Prostate gland (tissue), 2 donors: ENCODE measurements at places on chromosomes 7 and 10. TPM values are rescaled to one million over a fixed set of nuclear protein-coding genes. Genes with fewer than 3 reads are reported as not detected.

CPXM2 gene
- 27.4 TPM for total RNA-seq

SEMA3C gene
- total RNA-seq = 66.4 TPM

DMTF1 gene
- 100 TPM for total RNA-seq

GTPBP10 gene
- 16.2 TPM for total RNA-seq

WNT8B gene
- 0.40 TPM for total RNA-seq

RASA4B gene
- total RNA-seq = 2.0 TPM

RGR gene
- not detected for total RNA-seq

PRTFDC1 gene
- 2.0 TPM for total RNA-seq

- no peak for DNase-seq
- no peak overlapping the region for H3K27ac ChIP-seq
- no peaks in the 10 kb centered on the region for H3K4me1 ChIP-seq
- H3K4me3 ChIP-seq = no peak overlapping the region
- no peaks in the 10 kb centered on the region for H3K36me3 ChIP-seq
These were observed 182.9 kb downstream of the XPNPEP1 start for GRCh38 chr10:109740436-109740835.

DNA sequence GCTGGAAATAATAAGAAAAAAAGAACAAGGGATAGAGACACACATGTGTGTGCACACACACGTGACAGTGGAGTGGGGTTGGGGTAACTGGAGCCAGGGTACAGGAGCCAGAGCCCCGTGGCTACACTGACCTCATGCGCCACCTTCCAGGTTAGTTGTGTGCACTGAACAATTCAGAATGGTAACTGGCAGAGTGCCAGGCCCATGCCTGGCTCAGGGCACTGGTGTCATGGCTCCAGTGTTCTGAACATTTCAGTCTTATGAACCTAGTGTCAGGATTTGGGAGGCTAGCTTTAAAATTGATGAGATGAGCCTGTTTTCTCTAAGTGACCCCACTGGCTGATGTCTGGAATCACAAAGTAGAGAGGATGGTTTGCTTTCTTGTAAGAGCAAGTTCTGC is 269.6 kb downstream of the SORCS3 start:
- H3K36me3 ChIP-seq = no peaks in the 10 kb centered on the region
- no peak for DNase-seq
- no peaks in the 10 kb centered on the region for H3K27me3 ChIP-seq
- no peak overlapping the region for H3K27ac ChIP-seq
- no peak overlapping the region for H3K4me3 ChIP-seq

DNA sequence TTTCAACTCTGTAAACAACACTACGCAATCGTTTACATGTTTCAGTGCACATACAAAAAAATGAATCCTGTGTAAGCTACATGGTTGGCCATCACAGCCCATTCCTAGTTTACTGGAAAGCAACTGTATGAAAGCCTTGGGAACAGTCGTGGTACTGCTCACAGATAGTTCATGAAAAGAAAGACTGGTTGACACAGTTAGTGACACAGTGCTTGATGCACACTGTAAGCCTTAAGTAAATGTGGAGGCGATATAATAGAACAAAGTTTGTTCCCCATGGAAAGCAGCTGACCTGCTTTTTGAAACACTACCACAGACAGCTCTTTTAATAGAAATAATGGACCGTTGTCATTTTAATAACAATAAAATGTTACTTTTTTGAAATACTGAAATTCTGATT is 5.1 kb downstream of the CACNA2D1 start:
- no peaks in the 10 kb centered on the region for H3K4me1 ChIP-seq
- H3K27ac ChIP-seq = no peak overlapping the region
- H3K27me3 ChIP-seq = no peaks in the 10 kb centered on the region

DNA sequence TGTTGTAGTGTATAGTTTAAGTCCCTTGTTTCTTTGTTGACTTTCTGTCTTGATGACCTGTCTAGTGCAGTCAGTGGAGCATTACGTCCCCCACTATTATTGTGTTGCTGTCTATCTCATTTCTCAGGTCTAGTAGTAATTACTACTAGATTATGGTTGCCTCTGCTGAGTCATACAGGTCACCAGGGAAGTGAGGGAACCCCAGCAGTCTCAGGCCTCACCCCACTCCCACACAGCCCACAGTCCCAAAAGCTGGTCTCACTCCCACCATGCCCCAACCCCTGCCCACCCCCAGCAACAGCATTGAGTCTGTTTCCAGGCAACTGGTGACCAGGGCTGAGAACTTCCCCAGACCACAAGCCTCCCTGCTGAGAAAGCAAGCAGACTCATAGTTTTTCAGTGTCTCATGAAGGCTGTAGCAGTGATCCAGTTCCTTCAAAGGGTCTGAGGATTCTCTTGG is 88.0 kb downstream of the PLXDC2 start:
- H3K27ac ChIP-seq = no peak overlapping the region
- no peak overlapping the region for H3K4me3 ChIP-seq
- H3K4me1 ChIP-seq = peaks cover 4% of the 10 kb centered on the region

- no peak for DNase-seq
- no peak overlapping the region for H3K27ac ChIP-seq
- H3K36me3 ChIP-seq = no peaks in the 10 kb centered on the region
- no peaks in the 10 kb centered on the region for H3K27me3 ChIP-seq
- no peak overlapping the region for H3K4me3 ChIP-seq
These were observed 1131.4 kb upstream of the PHF14 start for GRCh38 chr7:9842301-9842700.

DNA sequence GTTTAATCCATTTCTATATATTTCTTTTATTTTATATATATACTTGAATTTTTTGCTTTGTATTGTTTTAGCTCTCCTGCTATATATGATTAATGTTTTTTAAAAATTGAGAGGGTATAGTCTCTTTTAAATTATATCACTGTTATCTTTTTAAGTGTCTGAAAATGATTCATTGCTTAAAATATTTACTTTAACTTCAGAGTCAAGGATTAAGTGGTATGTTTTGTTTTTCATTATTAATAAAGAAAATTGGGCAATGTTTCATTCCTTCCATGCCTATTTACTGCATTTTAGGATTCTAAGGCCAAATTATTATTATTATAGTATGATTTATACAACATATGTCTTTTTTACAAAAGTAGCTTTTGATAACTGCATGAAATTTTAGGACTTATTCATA is 67.2 kb upstream of the THSD7A start:
- no peaks in the 10 kb centered on the region for H3K27me3 ChIP-seq
- no peak for DNase-seq
- no peaks in the 10 kb centered on the region for H3K36me3 ChIP-seq

- H3K4me3 ChIP-seq = peak overlapping the region; percentile 86
- peak overlapping the region; percentile 90 for H3K27ac ChIP-seq
- no peak for DNase-seq
- no peaks in the 10 kb centered on the region for H3K4me1 ChIP-seq
- H3K27me3 ChIP-seq = no peaks in the 10 kb centered on the region
These were observed 519 bp upstream of the RPP38 start for GRCh38 chr10:15096661-15097010.

DNA sequence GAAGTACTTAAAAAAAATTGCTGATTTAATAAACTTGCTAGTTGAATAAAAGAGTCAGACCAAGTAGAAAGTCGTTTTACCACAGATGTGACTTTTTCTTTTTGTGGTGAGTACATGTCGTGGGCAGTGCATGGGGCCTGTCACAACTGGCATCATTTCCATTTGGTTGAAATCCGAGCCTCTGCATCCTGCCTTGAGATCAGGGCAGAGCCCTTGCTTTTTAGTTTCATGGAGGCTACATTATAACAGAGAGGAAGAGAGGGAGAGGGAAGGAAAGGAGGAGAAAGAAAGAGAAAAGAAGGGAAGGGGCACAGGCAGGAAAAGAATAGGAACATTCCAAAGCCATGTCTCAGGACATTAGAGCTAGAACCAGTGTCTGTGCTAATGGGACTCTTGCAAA is 20.4 kb upstream of the INSYN2A start:
- no peak overlapping the region for H3K27ac ChIP-seq
- no peaks in the 10 kb centered on the region for H3K36me3 ChIP-seq
- no peak for DNase-seq
- H3K27me3 ChIP-seq = no peaks in the 10 kb centered on the region
- H3K4me1 ChIP-seq = no peaks in the 10 kb centered on the region

DNA sequence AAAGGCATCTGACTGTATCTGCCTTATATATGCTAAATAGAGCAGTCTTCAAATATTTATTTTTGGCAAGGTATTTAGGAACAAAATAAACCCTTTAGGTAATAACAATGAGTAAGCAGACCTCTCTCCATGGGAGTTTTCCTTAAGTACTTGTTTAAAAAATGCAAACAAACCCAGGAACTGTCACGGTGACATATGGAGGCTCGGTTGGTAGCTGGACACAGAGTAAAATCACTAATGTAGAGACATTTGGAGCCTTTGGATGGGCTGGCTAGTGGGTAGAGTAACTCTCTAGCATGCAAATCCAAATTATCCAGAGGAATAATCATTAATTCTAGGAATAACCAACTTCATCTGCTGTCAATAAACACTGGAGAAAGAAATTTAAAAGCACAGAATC is 71.6 kb upstream of the LAMB4 start:
- no peak overlapping the region for H3K4me3 ChIP-seq
- no peaks in the 10 kb centered on the region for H3K36me3 ChIP-seq
- no peaks in the 10 kb centered on the region for H3K4me1 ChIP-seq
- H3K27ac ChIP-seq = no peak overlapping the region
- DNase-seq = no peak

DNA sequence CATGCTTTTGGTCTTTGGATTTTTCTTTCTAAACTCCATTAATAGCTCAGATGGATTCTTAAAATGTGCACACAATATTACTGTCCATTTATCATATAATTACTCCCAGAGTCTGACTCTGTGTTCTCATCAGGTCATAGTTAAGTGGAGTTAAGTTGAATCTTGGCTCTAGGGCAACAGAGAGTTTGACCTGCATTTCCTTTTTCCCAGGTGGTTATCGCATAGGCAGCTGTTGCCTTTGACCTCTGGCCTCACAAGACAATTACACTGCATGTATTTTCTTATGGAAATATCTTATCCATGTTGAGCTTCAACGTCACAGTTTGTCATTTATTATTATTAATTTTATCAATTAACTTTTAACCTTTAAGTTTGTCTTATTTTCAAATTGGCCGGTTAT is 237.5 kb upstream of the HGF start:
- H3K36me3 ChIP-seq = no peaks in the 10 kb centered on the region
- H3K4me1 ChIP-seq = no peaks in the 10 kb centered on the region
- no peak overlapping the region for H3K4me3 ChIP-seq
- no peak overlapping the region for H3K27ac ChIP-seq
- no peak for DNase-seq

DNA sequence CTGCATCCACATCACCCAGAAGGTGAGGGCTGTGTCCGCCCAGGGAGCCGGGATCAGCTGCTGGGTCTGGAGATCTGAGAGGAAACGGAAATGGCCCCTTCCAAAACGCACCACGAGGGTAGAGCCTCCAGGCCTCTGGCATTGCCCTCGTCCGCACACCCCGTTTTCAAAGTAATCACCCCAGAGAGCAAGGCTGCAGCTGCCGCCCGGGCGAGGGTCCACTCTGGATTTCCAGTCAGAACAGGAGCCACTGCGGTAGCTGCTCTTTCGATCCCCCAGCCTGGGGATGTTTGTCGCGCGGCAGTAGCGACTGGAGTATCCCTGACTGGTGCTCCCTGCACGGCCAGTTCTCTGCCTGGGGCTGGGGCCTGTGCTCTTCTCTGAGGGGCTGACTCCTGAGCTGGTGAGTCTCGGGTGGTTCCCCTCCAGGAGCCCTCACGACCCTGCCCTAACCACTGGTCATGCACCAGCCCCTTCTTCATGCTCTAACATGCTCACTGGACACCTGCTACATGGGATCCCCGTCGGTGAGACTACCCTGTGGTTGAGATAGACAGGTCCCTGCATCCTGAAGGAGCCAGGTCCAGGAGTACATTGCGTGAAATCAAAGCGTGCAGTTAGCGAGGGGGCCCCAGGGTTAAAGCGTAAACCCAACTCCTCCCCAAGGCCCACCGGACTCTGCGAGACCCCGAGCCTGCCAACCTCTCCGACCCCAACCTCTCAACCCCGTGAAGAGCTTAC is 99.2 kb downstream of the FOXL3 start:
- DNase-seq = no peak
- no peak overlapping the region for H3K4me3 ChIP-seq
- H3K27me3 ChIP-seq = no peaks in the 10 kb centered on the region
- H3K4me1 ChIP-seq = no peaks in the 10 kb centered on the region
- no peaks in the 10 kb centered on the region for H3K36me3 ChIP-seq

GRCh38 chr7:20539201-20539600 is 76.3 kb upstream of the ABCB5 start:
- no peak overlapping the region for H3K27ac ChIP-seq
- DNase-seq = no peak
- no peaks in the 10 kb centered on the region for H3K27me3 ChIP-seq

GRCh38 chr7:151416112-151416940 is 6.5 kb upstream of the WDR86 start:
- no peak overlapping the region for H3K27ac ChIP-seq
- no peak overlapping the region for H3K4me3 ChIP-seq
- no peaks in the 10 kb centered on the region for H3K4me1 ChIP-seq

GRCh38 chr7:155277385-155277994 is 20.2 kb upstream of the INSIG1 start:
- no peaks in the 10 kb centered on the region for H3K27me3 ChIP-seq
- no peak overlapping the region for H3K4me3 ChIP-seq
- H3K36me3 ChIP-seq = no peaks in the 10 kb centered on the region
- H3K27ac ChIP-seq = no peak overlapping the region
- no peak for DNase-seq

GRCh38 chr7:105006367-105007136 is 7.5 kb upstream of the KMT2E start:
- peak; percentile 56 for DNase-seq
- H3K36me3 ChIP-seq = no peaks in the 10 kb centered on the region
- no peaks in the 10 kb centered on the region for H3K27me3 ChIP-seq
- peak overlapping the region; percentile 23 for H3K27ac ChIP-seq

DNA sequence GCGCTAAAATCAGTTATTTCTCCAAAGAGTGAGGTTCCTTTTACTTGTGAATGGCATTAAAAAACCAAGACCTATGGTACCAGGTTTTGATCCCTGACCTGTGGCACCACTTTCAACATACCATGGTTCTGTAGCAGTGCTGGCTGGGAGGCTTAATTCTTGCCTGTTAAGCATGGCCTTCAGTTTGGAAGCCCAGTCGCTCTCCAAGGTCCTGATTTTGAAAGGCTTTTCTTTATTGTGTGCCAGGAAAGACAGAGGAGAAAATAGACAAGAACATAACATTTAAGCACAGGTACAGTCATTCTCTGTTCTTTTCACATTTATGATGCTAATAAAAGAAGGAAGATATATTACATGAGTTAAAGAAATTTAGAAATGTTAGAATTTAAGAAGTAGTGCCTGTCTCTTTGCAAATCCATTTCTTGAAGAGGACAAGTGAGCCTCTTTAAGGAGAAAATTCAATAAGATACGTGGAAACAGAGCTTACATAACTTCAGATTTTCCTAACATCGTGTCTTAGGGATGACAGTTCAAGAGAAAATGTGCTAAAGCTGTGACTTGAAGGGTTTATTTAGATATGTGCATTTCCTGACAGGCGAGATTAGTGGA is 357.6 kb downstream of the DPP6 start:
- no peaks in the 10 kb centered on the region for H3K36me3 ChIP-seq
- H3K4me3 ChIP-seq = no peak overlapping the region
- DNase-seq = no peak
- H3K4me1 ChIP-seq = no peaks in the 10 kb centered on the region
